ENCODE measurements at places on chromosomes 16 and 17.

- DNase-seq: no peak
Observed at GRCh38 chr17:36127199-36127893, 23.7 kb downstream of the CCL4 start.

GRCh38 chr16:85562093-85562786, 50.9 kb upstream of the GSE1 start:
- no peak for DNase-seq

GRCh38 chr17:76685366-76685765, 25.4 kb downstream of the MXRA7 start:
- DNase-seq: no peak

DNA sequence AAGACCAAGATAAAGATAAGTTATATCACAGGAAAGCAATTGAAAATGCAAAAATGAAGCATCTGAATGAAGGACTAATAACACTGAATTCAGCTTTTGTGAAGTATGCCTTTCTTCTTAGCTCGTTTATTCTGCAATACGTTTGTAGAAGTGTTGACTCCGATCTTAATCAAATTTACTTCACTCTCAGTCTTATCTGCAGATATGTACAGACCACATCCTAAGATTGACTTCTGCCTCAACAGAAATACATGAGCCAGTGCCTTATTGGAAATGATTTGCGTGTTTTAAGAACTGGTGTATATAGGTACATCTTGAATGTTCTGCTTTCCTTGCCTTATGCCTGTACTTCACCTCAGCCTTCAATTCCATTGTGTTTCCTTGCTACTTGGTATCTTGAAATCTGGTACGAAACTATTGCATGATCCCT, 1.3 kb downstream of the ATF7IP2 start:
- no peak for DNase-seq

DNA sequence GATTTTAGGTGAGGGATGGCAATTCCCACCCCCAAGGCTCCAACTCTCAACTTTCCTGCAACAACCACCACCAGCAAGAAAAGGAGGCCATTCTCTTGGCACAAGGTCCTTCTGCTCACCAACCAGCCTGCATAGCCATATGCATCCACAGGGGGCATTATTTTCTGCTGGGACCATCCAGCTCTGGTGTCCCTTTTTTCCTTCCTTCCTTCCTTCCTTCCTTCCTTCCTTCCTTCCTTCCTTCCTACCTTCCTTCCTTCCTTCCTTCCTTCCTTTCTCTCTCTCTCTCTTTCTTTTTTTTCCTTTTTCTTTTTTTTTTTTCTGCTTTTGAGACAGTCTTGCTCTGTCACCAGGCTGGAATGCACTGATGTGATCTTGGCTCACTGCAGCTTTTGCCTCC, 21.1 kb upstream of the COX10 start:
- no peak for DNase-seq
